ENCODE measurements at places on chromosomes 12 and 14.
A peak's percentile ranks its signal among the peaks of the same experiment; 100 is the strongest.

- DNase-seq: no peak
- peaks cover 45% of the 10 kb centered on the region for H3K36me3 ChIP-seq
- peak overlapping the region; percentile 98 for H3K4me3 ChIP-seq
- peaks cover 76% of the 10 kb centered on the region for H3K4me1 ChIP-seq
Observed at GRCh38 chr12:103930787-103931735, 851 bp downstream of the HSP90B1 start.

GRCh38 chr12:52873832-52874572, 25.2 kb upstream of the KRT78 start:
- H3K27ac ChIP-seq: peak overlapping the region; percentile 89
- peaks cover 25% of the 10 kb centered on the region for H3K4me1 ChIP-seq
- H3K4me3 ChIP-seq: peak overlapping the region; percentile 82
- DNase-seq: peak; percentile 61
- no peaks in the 10 kb centered on the region for H3K36me3 ChIP-seq

DNA sequence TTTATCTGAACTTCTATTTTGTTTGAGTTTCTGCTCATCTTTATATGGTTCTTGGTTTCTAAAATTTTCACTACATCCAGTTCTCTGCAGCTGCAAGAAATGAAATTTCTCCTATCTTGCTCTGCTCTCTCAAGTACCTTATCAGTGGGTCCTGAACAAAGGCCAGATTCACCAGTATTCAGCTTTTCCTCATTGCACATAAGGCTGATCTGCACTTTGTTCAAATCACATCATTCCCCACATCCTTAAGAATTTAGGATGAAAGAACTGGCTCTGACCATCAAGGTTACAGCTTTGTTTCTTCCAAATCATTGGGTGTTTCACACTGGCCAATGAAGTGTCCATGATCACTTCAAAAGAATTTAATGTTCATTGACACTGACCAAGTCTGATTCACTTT, 211.4 kb downstream of the GRIN2B start:
- H3K4me3 ChIP-seq: no peak overlapping the region
- H3K4me1 ChIP-seq: no peaks in the 10 kb centered on the region
- no peak for DNase-seq
- no peaks in the 10 kb centered on the region for H3K36me3 ChIP-seq
- no peak overlapping the region for H3K27ac ChIP-seq

GRCh38 chr12:52865090-52865944, 16.5 kb upstream of the KRT78 start:
- H3K36me3 ChIP-seq: no peaks in the 10 kb centered on the region
- no peaks in the 10 kb centered on the region for H3K27me3 ChIP-seq
- no peak for DNase-seq
- peaks cover 30% of the 10 kb centered on the region for H3K4me1 ChIP-seq

- peaks cover 8% of the 10 kb centered on the region for H3K4me1 ChIP-seq
- peak; percentile 67 for DNase-seq
- H3K27ac ChIP-seq: no peak overlapping the region
- H3K27me3 ChIP-seq: peaks cover 3% of the 10 kb centered on the region
- H3K4me3 ChIP-seq: no peak overlapping the region
Observed at GRCh38 chr14:50542941-50543418, 10.6 kb upstream of the MAP4K5 start.

DNA sequence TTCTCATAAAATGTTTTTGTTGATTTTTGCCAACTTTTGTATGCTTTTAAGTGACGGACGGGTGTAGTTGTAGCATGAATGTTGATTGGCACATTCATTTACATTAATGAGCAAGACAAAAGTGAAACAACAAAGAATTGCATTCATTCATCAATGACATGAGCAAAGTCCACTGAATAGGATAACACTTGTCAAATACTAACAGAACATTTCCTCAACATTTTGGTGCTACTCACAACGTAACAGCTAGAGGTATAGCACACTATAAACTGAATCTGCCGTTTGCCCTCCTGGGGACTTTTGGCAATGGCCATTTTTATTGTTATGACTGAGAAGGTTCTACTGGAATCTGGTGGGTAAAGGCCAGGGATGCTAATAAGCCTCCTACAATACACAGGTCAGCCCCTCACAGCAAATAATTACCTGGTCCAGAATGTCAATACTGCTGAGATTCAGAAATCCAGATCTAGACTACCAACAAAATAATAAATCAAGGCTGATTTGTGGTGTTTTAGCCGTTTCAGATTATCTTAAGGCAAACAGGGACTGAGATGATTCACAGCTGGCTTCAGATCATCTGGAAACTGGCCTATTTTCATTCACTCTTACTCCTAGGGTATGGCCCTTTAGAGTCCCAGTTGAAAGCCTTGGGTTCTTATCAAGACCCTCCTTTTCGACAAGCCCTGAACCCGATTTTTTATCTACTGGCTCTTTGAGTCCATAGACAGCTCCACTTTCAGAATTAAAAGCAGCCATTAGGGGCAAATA, 22.5 kb upstream of the CDKN3 start:
- no peak overlapping the region for H3K4me3 ChIP-seq
- H3K36me3 ChIP-seq: no peaks in the 10 kb centered on the region
- peaks cover 7% of the 10 kb centered on the region for H3K27me3 ChIP-seq
- no peak for DNase-seq

DNA sequence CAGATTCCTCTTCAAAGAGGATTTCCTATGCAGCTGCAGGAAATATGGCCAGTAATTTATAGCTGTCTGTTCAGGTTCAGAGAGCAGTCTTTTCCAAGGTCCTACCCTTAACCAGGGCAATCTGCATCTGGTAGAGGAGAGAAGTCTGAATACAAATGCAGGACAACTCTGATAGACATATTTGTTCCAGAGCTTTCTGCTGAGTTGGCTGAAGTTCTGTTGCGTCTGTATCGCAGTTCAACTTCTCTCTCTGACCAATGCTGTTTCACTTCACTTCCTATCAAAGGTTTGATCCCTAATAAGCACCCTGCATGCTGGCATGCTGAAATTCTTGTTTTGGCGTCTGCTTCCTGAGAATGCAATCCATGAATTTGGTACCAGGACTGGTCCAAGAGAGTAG, 14.0 kb upstream of the CCDC91 start:
- peaks cover 1% of the 10 kb centered on the region for H3K27me3 ChIP-seq
- H3K27ac ChIP-seq: no peak overlapping the region
- H3K4me3 ChIP-seq: no peak overlapping the region
- peaks cover 3% of the 10 kb centered on the region for H3K4me1 ChIP-seq
- H3K36me3 ChIP-seq: peaks cover 12% of the 10 kb centered on the region
